ENCODE measurements at places on chromosomes 1 and 21.

GRCh38 chr21:41475714-41476420 lies 32.1 kb downstream of the TMPRSS2 start:
- DNase-seq, result no peak

DNA sequence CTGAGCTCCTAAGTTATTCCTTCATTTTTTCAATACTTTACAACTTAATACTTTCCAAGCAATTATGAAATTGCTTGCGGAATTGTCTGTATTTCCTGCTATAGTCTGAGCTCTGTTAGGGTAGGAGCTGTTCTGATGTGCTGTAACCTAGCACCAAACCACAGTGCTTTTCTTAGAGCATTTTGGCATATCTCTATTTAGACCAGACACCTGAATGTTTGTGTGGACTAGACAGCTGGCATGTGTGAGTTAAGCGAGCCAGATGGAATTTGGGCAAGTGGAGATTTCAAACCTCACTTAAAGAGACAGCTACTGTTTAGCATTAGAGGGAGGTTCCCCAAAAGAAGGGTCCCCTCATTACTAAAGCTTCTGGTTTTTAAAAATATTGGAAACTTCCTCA lies 106.1 kb downstream of the RWDD3 start:
- DNase-seq, result no peak

DNA sequence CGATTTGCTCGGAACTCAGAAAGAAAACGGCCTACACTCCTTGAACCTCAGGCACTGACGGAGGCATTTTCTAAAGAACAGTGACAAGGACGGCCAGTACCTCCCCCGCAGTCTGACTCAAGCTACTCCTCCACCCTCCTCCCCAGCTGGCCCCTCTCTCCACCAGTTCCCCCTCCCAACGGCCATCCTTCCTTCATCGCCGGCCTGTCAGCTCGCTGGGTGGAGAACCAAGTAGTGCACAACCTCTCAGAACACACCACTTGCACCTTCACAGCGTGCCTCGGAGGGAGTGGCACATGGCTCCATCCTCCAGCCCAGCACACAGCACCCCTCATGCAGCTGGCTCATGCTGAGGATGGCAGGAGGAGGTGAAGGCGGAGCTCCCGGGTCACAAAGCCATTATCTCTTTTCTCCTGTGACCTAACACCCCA lies 58.8 kb downstream of the TOR1AIP2 start:
- DNase-seq, result no peak

DNA sequence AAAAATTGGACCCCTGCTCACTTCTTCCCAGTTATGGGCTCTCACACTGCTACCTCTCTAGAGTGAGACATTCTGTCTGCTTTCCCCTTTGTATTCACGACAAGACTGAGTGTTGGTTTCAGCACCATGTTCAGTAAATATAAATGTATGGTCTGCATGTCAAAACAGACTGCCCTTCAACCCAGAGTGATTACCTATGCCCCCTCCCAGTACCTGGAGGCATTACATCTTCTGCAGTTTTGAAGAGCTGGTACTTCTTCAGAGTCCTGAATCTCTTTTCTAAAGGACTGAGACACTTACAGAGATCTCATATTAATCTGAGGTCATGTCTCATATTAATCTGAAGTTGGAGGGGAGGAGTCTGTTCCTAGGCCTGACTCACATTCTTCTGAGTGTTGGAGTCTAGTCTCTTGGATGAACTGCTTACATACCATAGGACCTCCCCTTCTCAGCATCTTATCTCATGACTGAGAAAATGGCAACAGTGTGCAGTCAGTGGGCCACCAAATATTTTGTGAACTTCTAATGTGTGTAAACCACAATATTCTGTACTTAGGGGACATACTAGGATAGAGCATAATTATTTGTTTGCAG lies 80.3 kb downstream of the RGL1 start:
- DNase-seq, result no peak

GRCh38 chr1:94840808-94841207 lies 20.7 kb downstream of the SLC44A3 start:
- no peak for DNase-seq

DNA sequence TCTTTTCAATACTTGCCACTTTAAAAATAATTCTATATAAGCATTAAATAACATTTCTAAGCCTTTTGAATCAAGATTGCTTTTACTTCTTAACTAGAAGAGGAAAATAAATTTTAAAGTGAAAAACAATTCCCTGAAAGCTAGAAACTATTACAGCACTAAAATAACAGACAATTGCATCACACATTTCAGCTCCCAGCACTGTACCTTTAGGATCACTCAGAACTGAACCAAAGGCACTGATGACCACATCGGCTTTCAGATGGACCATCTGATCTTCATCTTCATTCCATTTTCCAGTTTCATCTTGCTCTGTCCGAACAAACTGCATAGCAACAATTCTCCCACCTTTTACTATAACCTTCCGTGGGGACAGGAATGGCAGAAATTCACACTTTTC lies 347.3 kb downstream of the DPYD start:
- no peak for DNase-seq

DNA sequence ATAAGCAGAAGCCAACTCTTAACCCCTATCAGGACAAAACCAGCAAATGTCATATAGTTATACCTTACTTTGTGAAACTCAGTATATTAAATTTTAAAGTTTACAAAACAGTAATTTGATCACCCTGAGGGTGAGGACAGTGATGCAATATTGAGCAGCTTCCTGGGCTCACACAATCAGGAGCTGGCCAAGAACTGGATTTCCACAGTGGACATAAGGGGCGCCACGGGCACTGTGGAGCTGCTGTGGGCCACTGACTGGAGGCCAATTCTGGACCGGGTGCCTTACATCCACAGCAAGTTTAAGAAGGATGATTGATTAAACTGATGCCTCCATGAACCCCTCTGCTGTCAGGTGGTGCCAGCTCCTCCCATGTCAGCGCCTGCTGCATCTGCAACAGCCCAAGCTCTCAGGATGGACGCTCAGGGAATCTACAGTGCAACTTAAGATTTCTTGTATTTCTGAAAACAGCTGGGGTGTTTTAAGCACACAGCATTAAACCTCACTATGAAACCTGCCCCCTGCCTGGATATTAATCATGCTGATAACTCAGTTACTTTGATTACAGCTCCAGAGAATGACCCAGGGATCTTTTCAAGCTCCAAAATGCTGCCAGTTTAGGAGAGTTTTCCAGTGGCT lies 55.9 kb downstream of the TOR3A start:
- DNase-seq, result no peak

DNA sequence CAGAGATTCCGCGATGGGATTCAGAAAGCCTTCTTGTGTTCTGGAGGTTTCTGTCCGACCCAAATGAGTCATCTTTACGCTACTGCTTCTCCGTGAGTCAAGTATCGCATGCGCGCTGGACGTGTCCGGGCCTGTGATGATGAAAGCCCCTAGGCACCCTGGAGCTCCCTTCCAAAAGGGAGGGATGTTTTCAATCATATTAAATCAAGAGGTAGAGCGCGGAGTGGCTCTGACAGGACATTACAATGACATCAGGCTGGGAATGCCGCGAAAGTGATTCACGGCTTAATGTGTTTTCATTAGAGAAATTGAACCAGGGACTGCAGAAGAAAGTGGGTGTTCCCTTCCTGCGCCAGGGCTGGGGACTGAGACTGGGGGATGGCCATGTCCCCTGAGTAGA lies 48.5 kb downstream of the AJAP1 start:
- DNase-seq, result no peak

GRCh38 chr21:31937303-31937702 lies 64.5 kb downstream of the HUNK start:
- DNase-seq, result no peak

- DNase-seq, result no peak
Measured at GRCh38 chr1:31703431-31704270, at the start of gene COL16A1. COL16A1 (minus strand) TSS chr1:31704017; CDS start chr1:31702193, 1,824 bp downstream.

- no peak for DNase-seq
Measured at GRCh38 chr1:50123071-50123470, 14.4 kb downstream of the ELAVL4 start.

DNA sequence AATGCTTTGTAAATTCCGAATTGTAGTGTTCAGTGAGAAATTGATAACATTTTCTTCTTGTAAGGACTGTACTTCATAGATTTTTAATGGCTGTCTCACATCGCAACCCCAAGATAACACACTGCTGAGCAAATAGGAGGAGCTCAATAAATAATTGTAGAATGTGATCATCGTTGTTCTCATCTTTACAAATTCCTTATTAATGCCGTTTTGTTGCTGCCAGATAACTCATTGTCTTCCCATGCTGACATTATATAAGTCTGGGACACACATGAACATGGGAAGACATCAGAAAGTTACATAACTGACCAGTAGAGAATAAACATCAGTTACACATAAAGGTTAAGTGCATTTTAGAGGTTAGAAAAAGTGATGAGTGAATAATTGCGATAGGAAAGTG lies 46.4 kb upstream of the TSPAN2 start:
- no peak for DNase-seq

Data from stimulated activated CD4-positive, alpha-beta T cell treated with anti-CD3 and anti-CD28 coated beads, TNF-alpha, amount 100 ng/mL, for 48 hours (primary cell).